ENCODE measurements at places on chromosomes 13 and 19.

DNA sequence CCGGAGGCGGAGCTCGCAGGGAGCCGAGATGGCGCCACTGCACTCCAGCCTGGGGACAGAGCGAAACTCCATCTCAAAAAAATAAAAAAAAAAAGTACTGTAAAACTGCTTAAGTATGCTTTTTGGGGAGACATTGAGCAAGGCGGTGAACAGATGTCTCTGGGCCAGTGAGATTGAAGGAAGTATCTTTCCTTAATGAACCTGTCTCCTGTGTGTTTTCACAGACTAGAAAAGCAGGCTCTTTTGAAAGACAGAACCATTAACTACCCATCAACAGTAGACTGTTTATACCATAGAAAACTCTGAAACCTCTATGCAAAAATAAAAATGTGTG, 1.5 kb upstream of the ECH1 start:
- no peak for DNase-seq
- no peak overlapping the region for H3K27ac ChIP-seq
- peaks cover 50% of the 10 kb centered on the region for H3K36me3 ChIP-seq
- no peaks in the 10 kb centered on the region for H3K27me3 ChIP-seq
- H3K4me1 ChIP-seq = peaks cover 27% of the 10 kb centered on the region

DNA sequence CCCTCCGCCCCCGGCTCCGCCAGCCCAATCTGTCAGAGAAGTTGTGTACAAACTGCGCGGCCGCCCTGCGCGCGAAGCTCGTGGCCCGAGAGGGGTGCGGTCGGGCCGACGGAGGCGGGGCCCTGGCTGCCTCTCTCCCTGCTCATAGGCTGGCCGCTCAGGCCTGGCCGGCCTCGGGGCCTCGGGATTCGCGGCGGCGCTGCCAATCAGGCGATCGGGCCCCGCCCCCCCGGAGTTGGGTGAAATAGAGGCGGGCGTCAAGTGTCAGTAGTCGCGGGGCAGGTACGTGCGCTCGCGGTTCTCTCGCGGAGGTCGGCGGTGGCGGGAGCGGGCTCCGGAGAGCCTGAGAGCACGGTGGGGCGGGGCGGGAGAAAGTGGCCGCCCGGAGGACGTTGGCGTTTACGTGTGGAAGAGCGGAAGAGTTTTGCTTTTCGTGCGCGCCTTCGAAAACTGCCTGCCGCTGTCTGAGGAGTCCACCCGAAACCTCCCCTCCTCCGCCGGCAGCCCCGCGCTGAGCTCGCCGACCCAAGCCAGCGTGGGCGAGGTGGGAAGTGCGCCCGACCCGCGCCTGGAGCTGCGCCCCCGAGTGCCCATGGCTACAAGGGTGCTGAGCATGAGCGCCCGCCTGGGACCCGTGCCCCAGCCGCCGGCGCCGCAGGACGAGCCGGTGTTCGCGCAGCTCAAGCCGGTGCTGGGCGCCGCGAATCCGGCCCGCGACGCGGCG, at the start of gene KLF5:
KLF5 (plus strand) TSS at position 270 of the 724 bp plus-strand sequence; CDS start at position 593, 323 bp downstream.
- H3K4me1 ChIP-seq = peaks cover 31% of the 10 kb centered on the region
- peak within 1 kb of the TSS; percentile 71 for H3K4me3 ChIP-seq
- no peaks in the 10 kb centered on the region for H3K27me3 ChIP-seq
- peak; percentile 96 for DNase-seq

GRCh38 chr13:99501848-99502301, 603 bp downstream of the TM9SF2 start:
- DNase-seq = no peak
- no peaks in the 10 kb centered on the region for H3K27me3 ChIP-seq
- H3K4me1 ChIP-seq = peaks cover 34% of the 10 kb centered on the region

- no peaks in the 10 kb centered on the region for H3K4me1 ChIP-seq
- H3K4me3 ChIP-seq = peak overlapping the region; percentile 19
- no peak for DNase-seq
- H3K36me3 ChIP-seq = peaks cover under 1% of the 10 kb centered on the region
Measured at GRCh38 chr19:49364083-49364737, 533 bp downstream of the DKKL1 start.

GRCh38 chr13:44887515-44887914, 101.8 kb downstream of the NUFIP1 start:
- no peaks in the 10 kb centered on the region for H3K4me1 ChIP-seq
- no peak for DNase-seq
- no peaks in the 10 kb centered on the region for H3K36me3 ChIP-seq
- no peaks in the 10 kb centered on the region for H3K27me3 ChIP-seq
- no peak overlapping the region for H3K27ac ChIP-seq

- no peak overlapping the region for H3K4me3 ChIP-seq
- no peaks in the 10 kb centered on the region for H3K27me3 ChIP-seq
- H3K36me3 ChIP-seq = no peaks in the 10 kb centered on the region
- DNase-seq = no peak
- H3K27ac ChIP-seq = no peak overlapping the region
Measured at GRCh38 chr19:10219678-10220077, 11.5 kb downstream of the S1PR2 start.

DNA sequence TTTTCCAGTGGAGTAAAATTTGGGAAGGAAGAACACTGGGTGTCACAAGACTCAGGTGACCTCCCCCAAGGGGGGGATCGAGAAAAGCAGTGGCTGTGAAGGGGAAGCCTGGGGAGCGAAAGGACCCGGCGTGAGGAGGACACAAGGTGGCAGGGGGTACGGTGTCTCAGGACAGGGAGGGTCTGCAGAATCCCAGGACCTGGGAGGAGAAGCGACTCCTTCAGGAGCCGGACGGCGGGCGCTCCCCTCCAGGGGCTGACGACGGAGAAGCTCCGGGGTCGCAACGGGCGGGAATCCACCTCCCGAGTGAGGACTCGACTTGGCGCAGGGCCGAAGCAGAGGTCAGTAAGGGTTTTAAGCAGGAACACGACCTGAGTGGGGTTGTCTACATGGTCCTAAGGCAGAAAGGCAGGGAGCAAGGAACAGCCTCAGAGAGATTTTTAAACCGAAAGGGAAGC, 529 bp downstream of the ZNF836 start:
- peak overlapping the region; percentile 55 for H3K27ac ChIP-seq
- H3K4me1 ChIP-seq = no peaks in the 10 kb centered on the region
- H3K36me3 ChIP-seq = peaks cover 29% of the 10 kb centered on the region
- no peaks in the 10 kb centered on the region for H3K27me3 ChIP-seq
- peak overlapping the region; percentile 75 for H3K4me3 ChIP-seq
- no peak for DNase-seq

- no peak overlapping the region for H3K27ac ChIP-seq
- H3K4me3 ChIP-seq = no peak overlapping the region
- no peaks in the 10 kb centered on the region for H3K27me3 ChIP-seq
- peaks cover 10% of the 10 kb centered on the region for H3K36me3 ChIP-seq
- H3K4me1 ChIP-seq = no peaks in the 10 kb centered on the region
- DNase-seq = no peak
Measured at GRCh38 chr19:46613525-46613924, 11.4 kb downstream of the PTGIR start.

- H3K27me3 ChIP-seq = no peaks in the 10 kb centered on the region
- no peaks in the 10 kb centered on the region for H3K4me1 ChIP-seq
- no peak overlapping the region for H3K4me3 ChIP-seq
- H3K27ac ChIP-seq = no peak overlapping the region
Measured at GRCh38 chr19:4502282-4503131, 15.8 kb downstream of the PLIN4 start.

GRCh38 chr19:13172346-13173138, 22.3 kb downstream of the IER2 start:
- no peak overlapping the region for H3K4me3 ChIP-seq
- H3K27me3 ChIP-seq = no peaks in the 10 kb centered on the region
- peak overlapping the region; percentile 99 for H3K27ac ChIP-seq
- peak; percentile 88 for DNase-seq

Measured in RWPE2 (cell line).